ENCODE measurements at places on chromosomes 4 and X.
A peak's percentile ranks its signal among the peaks of the same experiment; 100 is the strongest.

- peak; percentile 77 for DNase-seq
Observed at GRCh38 chrX:30597216-30598012, 19.8 kb upstream of the TASL start.

GRCh38 chrX:130628516-130628915 is 226.7 kb downstream of the RBMX2 start:
- DNase-seq, result no peak

- DNase-seq, result no peak
Observed at GRCh38 chr4:4247696-4248028, 361 bp downstream of the TMEM128 start.

GRCh38 chr4:26941951-26942350 is 81.3 kb downstream of the STIM2 start:
- DNase-seq, result no peak

- no peak for DNase-seq
Observed at GRCh38 chrX:14963447-14964236, 90.4 kb downstream of the MOSPD2 start.

DNA sequence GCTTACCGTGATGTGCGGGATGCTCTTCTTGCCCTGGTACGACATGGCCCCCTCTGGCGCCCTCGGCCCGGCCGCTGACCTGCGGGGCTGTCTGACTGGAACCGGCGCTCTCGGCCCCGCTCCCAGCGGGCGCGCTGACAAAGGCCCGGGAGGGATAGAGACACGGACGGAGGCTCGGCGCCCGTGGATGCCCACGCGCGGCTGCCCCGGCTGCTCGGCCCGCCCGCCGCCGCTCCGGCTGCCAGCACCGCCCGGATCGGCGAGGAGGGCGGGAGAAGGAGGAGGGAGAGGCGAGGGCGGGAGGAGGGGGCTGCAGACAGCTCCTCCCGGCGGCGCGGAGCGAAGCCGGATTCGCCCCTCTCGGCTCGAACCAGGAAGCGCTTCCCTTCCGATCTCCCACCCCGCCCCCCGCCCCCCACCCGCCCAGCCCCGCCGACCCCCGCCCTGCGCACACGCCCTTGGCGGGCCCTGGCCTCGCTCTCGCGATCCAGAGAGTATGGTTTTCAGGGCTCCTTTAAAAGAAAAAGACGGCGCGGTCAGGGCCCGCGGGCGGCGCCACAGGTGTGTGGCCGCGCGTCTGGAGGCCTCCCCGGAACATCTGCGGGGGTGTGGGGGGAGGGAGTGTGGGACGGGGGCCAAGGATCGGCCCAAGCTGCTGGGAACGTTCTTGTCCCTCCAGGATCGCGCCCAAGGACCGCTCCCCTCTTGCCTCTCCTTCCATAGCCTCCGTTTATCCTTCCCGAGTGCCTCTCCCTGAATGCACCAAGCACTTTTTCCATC is 4.5 kb downstream of the CRMP1 start:
- DNase-seq, result no peak

- no peak for DNase-seq
Observed at GRCh38 chr4:102137217-102137616, 208.1 kb downstream of the SLC39A8 start.

- no peak for DNase-seq
Observed at GRCh38 chr4:155430895-155431795, 54.4 kb upstream of the MAP9 start.

DNA sequence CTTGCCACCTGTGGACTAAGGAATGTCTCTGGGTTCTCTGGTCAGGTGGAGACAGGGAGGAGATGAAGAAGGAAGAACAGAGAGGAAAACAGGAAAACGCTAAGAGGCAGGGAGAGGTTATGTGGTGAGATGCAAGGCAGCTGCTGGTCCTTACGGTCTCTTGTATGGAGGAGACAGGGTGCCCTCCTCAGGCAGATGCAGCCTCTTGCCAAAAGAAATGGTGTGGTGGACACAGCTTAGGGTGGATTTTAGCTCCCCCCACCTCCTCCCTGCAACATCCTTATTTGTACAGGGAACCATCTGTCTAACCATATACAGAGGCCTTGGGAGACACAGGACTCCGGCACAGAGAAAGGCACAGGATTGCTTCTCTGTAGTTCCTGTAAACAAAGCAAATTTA is 9.7 kb downstream of the OCIAD2 start:
- DNase-seq, result peak; percentile 42

DNA sequence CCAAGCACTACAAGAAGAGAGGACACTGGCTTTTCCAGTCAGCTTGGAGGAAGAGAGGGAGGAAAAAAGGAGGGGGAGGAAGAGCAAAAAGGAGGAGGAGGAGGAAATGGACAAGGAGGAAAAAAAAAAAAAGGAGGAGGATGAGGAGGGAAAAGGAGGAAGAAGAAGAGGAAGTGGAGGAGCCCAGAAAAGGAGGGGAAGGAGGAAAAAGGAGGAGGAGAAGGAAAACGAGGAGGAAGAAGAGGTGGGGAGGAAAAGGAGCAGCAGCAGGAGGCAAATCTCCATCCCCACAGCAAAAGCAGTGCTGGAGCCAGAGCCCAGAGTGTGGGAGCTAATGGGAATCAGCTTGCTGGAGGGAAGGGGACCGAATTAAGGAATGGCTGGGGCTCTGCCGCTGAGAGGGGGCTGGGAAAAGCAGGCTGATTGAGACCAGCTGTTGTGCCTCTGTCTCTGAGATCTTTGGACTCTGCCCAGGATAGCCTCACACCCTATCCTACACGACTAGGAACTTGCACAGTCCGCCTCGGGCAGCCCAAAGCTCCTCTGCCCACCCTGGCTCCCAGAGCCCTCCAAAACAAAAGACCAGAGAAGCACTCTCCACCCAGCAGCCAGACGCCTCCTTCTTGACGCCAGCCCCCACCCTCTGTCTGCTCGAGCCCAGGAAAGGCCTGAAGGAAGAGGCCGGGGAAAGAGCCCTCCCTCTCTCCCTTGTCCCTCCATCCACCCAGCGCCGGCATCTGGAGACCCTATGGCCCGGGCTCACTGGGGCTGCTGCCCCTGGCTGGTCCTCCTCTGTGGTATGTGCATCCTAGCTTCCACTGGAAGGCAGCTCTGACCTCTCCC is at the start of gene XPNPEP2:
TSS of gene XPNPEP2 (plus strand) at position 514 of the 843 bp plus-strand sequence. CDS start at position 749, 235 bp downstream.
- no peak for DNase-seq

- no peak for DNase-seq
Observed at GRCh38 chr4:2822461-2823300, 21.0 kb upstream of the ADD1 start.

DNA sequence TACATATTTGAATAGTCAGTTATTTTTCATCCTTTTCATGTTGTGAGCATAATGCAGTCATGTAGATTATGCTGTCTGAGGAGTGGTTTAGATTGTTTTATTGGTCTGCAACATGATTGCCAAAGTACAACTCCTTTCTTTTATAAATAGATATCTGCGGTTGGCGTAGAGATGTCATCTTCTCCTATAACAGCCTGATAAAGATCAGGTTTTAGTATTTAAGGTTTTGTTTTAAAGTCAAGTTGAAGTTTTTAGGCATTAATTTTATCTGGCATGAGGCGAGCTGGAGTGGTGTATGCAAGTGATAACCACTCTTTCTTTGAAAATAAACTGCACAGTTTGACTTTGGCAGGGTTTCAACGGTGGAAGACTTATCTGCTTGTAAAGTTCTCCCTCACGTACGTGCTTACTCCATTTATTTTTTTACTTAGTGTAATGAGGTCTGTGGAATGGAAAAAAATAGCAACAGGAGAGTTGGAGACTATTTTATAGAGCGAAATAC is 126.3 kb downstream of the FBXO8 start:
- DNase-seq, result no peak

- DNase-seq, result no peak
Observed at GRCh38 chr4:57430726-57431125, 320.5 kb upstream of the IGFBP7 start.

DNA sequence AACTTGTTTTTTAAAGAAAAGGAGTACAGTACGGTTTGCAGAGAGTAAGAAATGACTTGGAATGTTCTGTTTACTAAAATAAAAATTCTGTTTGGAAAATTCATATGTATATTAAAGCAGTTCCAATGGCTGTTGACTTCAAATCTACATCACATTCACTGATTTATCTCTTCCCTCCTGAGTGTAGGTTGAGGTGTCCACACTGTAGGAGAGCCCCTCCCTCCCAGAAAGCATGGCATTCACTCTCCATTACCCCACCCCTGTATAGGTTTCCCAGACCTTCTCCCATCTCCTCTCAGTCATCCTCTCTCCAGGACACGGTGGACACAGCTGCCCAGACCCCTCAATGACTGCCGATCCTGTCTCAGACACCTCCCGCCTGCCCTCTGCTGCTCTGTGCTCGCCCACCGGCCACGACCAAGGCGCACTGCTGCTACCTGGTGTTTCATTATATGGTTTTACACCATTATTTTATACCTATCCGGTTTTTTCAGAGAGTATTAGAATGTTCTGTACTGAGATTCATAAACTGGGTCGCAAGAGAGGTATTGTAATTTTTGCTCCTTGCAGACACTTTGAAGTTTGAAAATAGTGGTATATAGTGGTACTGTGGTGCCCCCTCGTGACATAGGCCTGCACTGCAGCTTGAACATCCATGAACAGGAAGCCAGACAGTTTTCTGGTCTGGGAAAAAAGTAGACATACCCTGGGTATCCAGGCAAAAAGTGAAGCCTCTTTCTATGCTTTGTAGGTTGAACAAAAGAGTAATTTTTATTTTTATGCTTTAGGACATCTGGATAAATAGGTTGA is 38.8 kb upstream of the BEX4 start:
- DNase-seq, result peak; percentile 67

- DNase-seq, result peak; percentile 18
Observed at GRCh38 chr4:121951521-121952110, at the start of gene TRPC3. Gene TRPC3, minus strand, starts transcription at chr4:121952060. Its CDS starts 380 bp downstream, at chr4:121951680.

GRCh38 chrX:148541584-148541940 is 41.1 kb downstream of the AFF2 start:
- DNase-seq, result no peak

DNA sequence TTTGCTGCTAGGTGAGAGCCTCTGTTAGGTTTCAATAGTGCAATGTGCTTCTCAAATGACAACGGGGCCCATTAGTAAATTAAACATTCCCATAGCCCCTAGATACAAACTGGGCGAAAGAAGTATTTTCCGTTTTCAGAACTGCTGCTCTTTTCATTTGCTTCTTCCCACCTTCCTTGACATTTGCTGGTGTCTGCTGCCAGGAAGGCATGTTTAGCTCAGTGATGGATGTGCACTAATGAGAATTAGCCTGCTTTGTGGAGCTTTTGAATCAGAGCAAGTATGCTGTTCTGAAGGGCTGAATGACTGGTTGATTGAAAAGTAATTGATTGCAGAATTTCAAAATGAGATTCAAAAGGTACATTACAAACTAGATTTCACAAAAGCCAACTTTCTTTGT is 57.0 kb downstream of the SHROOM3 start:
- DNase-seq, result no peak

GRCh38 chrX:28581522-28581921 is 5.7 kb upstream of the IL1RAPL1 start:
- DNase-seq, result no peak

- DNase-seq, result no peak
Observed at GRCh38 chrX:486325-486724, 99.6 kb upstream of the PPP2R3B start.
